ENCODE measurements at places on chromosomes 11 and 22.

GRCh38 chr22:32808038-32808445 lies 6.5 kb downstream of the TIMP3 start:
- DNase-seq = no peak

GRCh38 chr11:36713715-36714114 lies 115.7 kb upstream of the RAG2 start:
- no peak for DNase-seq

DNA sequence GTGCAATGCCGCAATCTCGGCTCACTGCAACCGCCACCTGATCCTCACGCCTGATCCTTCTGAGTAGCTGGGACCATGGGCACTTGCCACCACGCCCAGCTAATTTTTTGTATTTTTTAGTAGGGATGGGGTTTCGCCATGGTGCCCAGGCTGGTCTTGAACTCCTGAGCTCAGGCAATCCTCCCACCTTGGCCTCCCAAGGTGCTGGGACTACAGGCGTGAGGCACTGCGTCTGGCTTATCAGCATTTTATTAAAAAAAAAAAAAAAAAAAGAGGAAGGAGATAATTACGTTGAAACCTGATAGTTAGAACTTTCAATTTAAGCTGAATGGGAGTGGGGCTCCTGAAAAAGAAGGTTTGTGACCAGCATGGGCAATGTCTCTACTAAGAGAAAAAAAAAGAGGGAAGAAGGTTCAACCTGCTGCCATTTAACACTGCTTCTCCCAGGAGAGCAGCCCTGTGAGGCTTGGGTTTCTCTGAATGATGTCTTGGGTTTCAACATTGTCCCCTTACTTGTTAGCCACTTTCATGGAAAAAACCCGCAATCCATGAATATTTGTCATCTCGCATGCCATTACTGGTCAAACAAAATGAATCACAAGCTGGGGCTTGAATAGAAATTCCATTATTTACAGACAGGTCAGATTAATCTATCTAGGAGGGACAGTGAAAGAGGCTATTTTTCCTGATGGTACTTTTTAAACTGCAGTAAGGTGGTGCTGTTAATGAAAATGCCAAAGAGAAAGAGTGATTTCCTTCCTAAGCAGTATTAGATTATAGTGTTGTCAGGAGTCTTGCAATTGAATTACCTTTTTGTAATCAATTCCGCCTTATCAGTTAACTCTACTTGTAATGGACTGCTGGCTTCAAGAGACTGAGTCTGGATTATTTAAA lies 72.5 kb downstream of the PACS1 start:
- no peak for DNase-seq

GRCh38 chr11:15367695-15368094 lies 253.0 kb downstream of the INSC start:
- DNase-seq = no peak

DNA sequence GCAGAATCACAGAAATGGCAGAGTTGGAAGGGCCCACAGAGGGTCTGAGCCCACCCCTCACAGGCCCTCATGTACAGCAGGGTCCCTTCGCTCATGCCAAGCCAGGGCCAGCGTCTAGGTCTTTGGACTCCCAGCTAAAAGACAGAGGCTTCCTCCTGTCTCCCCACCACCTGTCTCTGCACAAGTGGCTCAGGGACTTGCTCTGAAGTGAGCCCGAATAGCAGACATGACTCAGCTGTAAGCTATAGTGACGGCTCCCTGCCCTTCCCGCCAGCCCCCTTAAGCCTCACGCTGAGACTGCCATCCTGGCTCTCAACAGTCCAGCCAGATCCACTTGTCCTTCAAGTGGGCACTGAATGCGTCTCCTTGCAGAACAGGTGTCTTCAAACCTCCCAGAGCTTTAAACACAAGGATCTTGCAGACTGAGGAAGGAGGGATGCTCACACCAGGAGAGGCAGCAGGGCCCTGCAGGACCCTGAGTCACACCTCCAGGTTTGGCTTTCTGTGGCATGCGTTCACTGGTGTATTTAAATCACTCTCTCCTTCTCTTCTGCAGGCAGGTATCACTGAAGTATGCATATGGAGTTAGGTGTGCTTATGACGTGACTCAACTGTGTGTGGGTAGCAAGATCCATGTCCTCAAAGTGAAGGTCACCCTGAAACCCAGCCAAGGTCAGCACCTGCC lies 154.9 kb downstream of the CACNA1I start:
- DNase-seq = no peak

- no peak for DNase-seq
These were observed 1.5 kb downstream of the MCHR1 start for GRCh38 chr22:40680819-40681183.

DNA sequence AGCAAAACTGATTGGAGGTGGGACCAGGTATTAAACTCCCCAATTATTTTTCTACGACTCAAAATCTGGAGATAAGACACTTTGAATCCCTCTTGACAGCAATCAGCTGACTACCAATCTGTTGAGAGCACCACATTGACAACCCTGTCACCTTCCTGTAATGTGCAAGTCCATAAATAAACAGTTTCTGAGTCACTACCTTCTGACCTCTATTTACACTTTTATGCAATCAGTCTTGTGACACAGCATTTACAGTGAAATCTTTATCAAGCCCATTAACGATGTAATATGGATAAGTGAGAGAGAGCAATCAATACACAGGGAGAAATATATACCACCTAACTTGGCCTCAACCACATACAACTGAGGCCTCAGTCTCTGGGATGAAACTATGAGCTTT lies 283.7 kb upstream of the ANO5 start:
- no peak for DNase-seq

GRCh38 chr11:1172729-1173117 lies 15.0 kb downstream of the MUC5AC start:
- no peak for DNase-seq

DNA sequence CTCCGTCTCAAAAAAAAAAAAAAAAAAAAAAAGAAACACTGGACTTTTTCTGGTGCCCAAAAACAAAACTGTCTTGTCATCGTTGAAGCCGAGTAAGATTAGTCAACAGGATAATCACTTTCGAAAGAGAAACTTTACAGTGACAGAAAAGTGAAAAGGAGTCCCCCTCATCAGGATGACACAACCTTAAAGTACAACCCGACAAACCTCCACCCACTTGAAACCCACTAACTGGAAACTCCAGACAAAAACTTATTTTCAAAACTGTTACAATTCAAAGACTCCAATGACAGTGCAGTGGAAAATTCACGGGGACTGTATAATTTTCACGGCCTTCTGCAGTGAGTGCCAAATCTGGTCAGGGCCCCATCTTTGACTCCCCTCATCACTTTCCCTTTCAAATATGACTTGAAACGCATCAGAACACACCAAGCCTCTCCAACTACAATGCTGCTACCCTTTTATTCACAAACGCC lies 1.3 kb downstream of the DENND5A start:
- peak; percentile 29 for DNase-seq

- DNase-seq = no peak
These were observed 321.3 kb downstream of the BLID start for GRCh38 chr11:121794671-121795141.

DNA sequence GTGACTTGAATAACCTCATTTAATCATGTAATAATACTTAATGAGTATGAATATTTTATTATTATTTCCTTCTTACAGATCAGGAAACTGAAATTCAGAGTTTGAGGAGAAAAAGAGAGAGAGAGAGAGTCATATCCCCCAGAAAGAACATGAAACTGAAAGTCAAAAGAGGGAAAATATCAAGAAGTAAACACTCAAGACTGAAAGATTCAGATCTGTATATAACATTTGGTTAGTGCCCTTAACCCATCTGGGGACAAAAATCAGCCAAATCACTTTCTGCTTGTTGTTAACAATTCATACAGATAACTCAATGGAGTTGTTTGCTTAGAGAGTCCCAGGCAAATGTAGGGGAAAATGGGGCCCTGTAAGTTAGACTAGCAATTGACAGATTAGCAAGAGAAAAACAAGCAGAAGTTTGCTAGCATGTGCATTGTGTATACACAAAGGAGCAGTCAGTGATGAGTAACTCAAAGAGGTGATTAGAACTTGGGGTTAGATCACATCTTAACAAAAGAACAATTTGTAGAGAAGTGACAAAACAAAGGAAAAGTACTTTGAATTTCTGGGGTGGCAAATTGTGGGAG lies 25.9 kb upstream of the MMP13 start:
- DNase-seq = no peak

DNA sequence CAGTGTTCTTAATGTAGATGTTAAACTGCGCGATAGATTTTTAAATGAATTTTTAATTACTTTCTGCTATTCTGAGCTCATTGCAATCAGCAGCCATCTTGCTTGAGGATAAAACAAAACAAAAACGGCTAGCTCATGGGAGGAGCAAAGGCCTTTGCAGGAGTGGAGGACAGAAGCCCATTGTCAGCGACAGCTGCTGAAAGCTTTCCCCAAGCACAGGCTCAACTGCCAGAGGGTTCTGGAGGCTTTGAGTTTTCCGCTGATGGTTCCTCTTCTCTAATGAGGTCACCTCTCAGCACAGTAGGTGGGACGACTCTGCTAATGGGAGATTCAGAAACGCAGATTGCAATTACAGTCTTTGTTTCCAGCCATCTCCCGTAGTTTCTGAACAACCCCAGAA lies 167.1 kb upstream of the TTC12 start:
- DNase-seq = no peak

Data from GM04504 (cell line).